Central memory CD8-positive, alpha-beta T cell (primary cell): ENCODE measurements at places on chromosomes 13 and 19.

DNA sequence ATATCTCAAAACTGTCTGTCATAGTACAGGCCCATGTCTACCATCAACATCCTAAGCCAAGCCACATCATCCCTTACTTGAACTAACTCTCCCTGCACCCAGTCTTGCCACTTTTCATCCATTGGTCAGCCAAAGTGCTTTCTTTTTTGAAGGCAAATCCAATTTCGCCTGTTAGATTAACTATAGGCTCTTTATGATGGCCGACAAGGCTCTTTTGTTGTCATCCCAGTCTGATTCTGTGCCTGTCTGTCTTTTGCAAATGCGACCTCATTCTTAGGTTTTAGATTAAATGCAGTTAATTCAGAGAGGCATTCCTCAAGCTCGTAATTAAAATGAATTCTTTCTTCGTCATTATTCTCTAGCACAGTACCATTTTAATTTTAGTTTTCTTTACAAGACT is 148.3 kb downstream of the HS6ST3 start:
- no peak overlapping the region for H3K27ac ChIP-seq
- no peak for DNase-seq
- no peak overlapping the region for H3K4me3 ChIP-seq

- no peak overlapping the region for H3K27ac ChIP-seq
- no peak overlapping the region for H3K4me3 ChIP-seq
- H3K36me3 ChIP-seq = peaks cover 17% of the 10 kb centered on the region
- peaks cover 43% of the 10 kb centered on the region for H3K4me1 ChIP-seq
Measured at GRCh38 chr13:28204690-28205443, 66.5 kb downstream of the PAN3 start.

- H3K27ac ChIP-seq = no peak overlapping the region
- DNase-seq = no peak
- H3K4me1 ChIP-seq = peaks cover 53% of the 10 kb centered on the region
- peak overlapping the region; percentile 43 for H3K4me3 ChIP-seq
- peaks cover 8% of the 10 kb centered on the region for H3K27me3 ChIP-seq
Measured at GRCh38 chr13:94329754-94330551, 149.5 kb downstream of the DCT start.

- DNase-seq = no peak
- no peaks in the 10 kb centered on the region for H3K27me3 ChIP-seq
- H3K36me3 ChIP-seq = no peaks in the 10 kb centered on the region
- H3K4me3 ChIP-seq = no peak overlapping the region
- no peak overlapping the region for H3K27ac ChIP-seq
- no peaks in the 10 kb centered on the region for H3K4me1 ChIP-seq
Measured at GRCh38 chr13:94298346-94298745, 181.1 kb downstream of the DCT start.

- H3K4me3 ChIP-seq = no peak overlapping the region
- no peaks in the 10 kb centered on the region for H3K4me1 ChIP-seq
- no peak overlapping the region for H3K27ac ChIP-seq
- no peak for DNase-seq
- H3K36me3 ChIP-seq = no peaks in the 10 kb centered on the region
- peaks cover 49% of the 10 kb centered on the region for H3K27me3 ChIP-seq
Measured at GRCh38 chr13:33045851-33046592, 29.8 kb downstream of the KL start.

DNA sequence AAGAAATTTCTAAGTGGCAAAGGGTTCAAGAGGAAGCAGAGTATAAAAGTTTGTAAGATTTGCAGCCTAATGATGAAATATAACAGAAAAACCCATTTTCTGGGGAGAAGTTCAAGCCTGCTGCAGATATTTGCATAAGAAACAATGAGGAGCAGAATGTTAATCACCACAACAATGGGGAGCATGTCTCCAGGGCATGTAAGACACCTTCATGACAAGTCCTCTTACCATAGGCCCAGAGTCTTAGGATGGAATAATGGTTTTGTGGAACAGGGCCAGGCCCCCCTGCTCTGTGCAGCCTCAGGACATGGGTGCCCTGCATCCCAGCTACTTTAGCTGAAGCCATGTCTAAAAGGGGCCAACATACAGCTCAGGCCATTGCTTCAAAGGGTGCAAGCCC is 809.0 kb upstream of the SLITRK5 start:
- H3K27me3 ChIP-seq = no peaks in the 10 kb centered on the region
- DNase-seq = no peak
- H3K27ac ChIP-seq = no peak overlapping the region
- H3K36me3 ChIP-seq = no peaks in the 10 kb centered on the region

DNA sequence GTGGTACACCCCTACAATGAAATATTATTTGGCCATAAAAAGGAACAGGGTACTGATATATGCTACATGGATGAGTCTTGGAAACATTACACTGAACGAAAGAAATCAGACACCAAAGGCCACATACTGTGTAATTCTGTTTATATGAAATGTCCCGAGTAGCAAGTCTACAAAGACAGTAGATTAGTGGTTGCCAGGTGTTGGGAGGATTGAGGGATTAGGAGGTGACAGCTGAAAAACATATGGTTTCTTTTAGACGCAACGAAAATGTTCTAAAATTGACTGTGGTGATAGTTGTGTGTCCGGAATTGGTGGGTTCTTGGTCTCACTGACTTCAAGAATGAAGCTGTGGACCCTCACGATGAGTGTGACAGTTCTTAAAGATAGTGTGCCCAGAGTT is 35.1 kb downstream of the IL17D start:
- no peak overlapping the region for H3K27ac ChIP-seq
- no peak for DNase-seq
- H3K36me3 ChIP-seq = no peaks in the 10 kb centered on the region
- H3K4me1 ChIP-seq = no peaks in the 10 kb centered on the region
- no peaks in the 10 kb centered on the region for H3K27me3 ChIP-seq

- H3K27ac ChIP-seq = peak overlapping the region; percentile 73
- H3K4me3 ChIP-seq = peak overlapping the region; percentile 74
- peaks cover 10% of the 10 kb centered on the region for H3K36me3 ChIP-seq
- peaks cover 6% of the 10 kb centered on the region for H3K27me3 ChIP-seq
Measured at GRCh38 chr19:1402411-1403070, 1.2 kb upstream of the GAMT start.

- H3K36me3 ChIP-seq = peaks cover 22% of the 10 kb centered on the region
- no peak for DNase-seq
- H3K27me3 ChIP-seq = no peaks in the 10 kb centered on the region
- peak overlapping the region; percentile 49 for H3K27ac ChIP-seq
- peaks cover 44% of the 10 kb centered on the region for H3K4me1 ChIP-seq
Measured at GRCh38 chr19:10520652-10521318, 3.5 kb upstream of the S1PR5 start.
